Activated CD4-positive, alpha-beta T cell treated with anti-CD3 and anti-CD28 coated beads, Interleukin-2, Interleukin-4, amounts not matched to agents 100 ng/mL and 50 ng/mL, durations not matched to agents 16 hours and 8 hours (primary cell): ENCODE measurements at places on chromosomes 13 and 19.

- no peak for DNase-seq
Observed at GRCh38 chr19:28686756-28687155, 526.2 kb downstream of the UQCRFS1 start.

- no peak for DNase-seq
Observed at GRCh38 chr13:52879950-52880741, 31.7 kb upstream of the PCDH8 start.

DNA sequence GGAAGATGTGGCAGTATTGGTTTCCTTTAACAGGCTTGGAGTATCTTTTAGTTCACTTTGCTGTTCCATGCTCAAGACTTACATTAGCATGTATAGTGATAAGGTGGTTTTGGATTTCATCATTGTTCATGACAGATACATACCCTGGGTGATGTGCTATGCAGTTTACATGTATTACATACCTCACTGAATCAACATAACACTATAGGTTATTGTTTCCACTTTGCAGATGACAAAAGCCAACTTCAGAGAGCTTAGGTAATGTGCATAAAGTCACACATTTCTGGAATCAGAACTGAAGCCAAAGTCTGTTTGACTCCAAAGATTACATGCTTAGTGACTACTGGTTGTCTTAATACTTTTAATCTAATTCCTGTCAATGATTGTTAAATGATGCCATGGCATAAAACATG, 7.1 kb downstream of the COMMD6 start:
- no peak for DNase-seq

DNA sequence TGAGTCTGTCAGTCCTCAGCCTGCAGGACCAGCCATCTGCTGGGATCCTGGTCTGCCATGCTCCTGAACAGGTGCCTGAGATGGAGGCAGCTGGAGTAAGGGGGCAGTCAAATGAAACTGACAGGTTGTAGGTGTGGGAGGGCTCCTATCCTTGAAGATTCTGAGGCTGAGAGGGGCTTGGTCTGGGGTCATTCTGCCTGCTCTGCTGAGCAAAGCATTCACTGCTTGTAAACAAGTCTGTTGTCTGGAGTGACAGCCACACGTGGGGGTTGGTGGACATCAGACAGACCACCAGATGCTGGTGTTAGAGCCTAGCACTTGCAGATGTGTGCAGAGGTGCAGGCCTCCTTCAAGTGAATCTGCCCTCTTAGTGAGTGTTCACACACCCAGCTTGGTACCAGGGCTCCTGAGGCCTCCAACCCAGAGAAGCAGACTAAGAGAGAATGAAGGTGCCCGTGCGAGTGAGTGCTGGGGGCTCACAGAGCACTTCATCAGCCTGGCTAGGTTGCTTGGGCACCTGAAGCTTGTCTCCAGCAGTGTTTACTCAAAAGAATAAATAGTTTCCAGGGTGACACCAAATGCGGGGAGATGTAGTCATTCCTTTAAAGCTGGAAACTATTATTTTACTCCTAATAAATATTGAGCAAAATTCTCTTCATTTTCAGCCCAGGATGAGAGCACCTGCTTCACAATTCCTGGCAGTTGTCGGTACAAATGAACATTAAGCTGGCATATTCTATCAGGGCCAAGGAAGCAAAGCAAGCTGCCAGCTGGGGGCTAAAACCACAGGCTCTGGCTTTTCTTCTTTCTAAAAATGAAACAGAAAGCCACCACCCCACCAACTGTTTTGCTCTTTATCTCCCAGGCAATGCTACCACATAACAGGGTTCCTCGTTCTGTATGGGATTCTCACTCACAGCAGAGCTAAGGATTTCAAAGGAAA, 82.3 kb downstream of the RNASEH2B start:
- DNase-seq = peak; percentile 58
